ENCODE measurements at places on chromosomes 5 and 9.
A peak's percentile ranks its signal among the peaks of the same experiment; 100 is the strongest.

GRCh38 chr5:88690409-88691229, 192.4 kb downstream of the MEF2C start:
- DNase-seq, result peak; percentile 43

- no peak for DNase-seq
These were observed 7.2 kb downstream of the MACROH2A1 start for GRCh38 chr5:135391869-135392255.

DNA sequence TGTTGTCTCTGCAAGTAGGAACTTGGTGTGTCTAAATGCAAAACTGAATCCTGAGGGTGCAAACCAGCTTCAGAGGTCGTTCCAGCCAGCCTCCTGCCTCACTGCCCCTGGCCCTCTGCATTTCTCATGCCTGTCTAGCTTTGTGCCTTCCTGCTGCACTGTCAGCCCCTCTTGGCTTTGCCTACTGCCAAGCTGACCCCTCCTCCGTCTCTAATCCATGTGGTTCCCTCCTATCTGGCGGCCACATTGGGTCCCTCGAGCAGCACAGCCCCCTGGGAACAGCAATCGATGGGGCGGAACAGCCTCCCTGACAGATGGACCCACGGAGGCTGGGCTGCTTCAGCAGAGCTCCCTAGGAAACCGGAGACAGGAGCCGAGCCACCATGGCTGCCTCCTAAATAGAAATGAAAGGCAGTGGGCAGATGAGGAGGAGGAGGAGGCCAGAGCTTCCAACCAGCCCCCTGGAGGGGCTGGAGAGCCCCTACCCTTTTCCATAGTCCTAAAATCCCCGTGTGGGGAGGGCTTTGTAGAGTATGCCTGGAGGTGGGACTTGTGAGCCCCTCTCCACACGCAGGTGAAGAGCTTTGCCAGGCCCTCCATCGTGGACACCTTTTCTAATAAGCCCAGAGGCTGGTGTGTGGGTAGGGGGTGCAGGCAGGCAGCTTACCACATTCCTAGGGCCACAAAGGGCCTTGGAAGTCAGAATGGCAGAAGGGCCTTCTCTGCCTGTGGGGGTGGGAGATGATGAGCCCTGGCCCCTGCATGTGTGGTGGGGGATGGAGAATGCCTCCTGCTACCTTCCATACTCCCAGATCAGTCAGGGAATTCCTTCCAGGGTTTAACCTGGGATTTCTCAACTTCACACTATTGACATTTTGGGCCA, 9.2 kb upstream of the CXXC5 start:
- no peak for DNase-seq

DNA sequence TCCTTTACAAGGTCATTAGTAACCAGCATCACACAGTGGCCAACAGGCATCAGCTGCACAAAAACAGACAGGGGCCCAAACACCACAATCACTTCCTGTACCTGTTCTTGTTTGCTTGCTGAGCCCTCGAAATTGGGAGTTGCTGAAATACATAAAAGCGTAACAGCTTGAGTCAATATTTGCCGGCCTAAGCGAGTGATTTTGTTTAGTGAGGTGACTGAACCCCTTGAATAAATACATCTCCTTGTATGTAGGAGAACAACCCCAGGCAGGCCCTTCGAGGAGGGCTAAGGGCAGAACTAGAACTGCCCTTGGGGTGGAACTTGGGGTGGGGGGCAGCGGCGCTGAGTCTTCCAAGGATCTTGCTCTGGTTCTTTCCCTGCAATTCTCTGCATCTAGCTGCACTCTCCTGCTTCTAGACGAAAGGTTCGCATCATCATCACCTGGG, 502.5 kb downstream of the RASEF start:
- no peak for DNase-seq

- DNase-seq, result no peak
These were observed 102.5 kb upstream of the BASP1 start for GRCh38 chr5:17114715-17115599.

- DNase-seq, result no peak
These were observed 143.2 kb upstream of the PCA3 start for GRCh38 chr9:76620996-76621395.

- DNase-seq, result no peak
These were observed 68.7 kb downstream of the CRB2 start for GRCh38 chr9:123424552-123425225.

- DNase-seq, result no peak
These were observed 688.8 kb downstream of the SEMA5A start for GRCh38 chr5:8857051-8857450.

DNA sequence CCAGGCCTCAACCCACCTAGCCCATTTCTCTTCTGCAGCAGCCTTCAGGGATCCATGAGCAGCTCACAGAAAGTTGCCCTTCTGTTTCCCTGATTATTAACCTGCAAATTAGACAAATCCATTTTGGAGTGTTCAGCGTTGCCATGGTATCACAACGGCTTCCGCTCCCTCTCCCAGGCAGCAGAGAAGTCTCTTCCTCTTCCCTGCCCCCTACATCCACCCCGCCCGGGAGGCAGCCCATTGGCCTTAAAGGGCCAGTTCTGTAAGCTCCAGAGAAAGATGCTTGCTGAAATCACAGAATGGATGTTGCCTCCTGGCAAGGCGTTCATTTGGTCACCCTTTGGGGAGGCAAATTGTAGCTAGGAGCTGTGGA, 47.7 kb upstream of the BOD1 start:
- DNase-seq, result no peak

DNA sequence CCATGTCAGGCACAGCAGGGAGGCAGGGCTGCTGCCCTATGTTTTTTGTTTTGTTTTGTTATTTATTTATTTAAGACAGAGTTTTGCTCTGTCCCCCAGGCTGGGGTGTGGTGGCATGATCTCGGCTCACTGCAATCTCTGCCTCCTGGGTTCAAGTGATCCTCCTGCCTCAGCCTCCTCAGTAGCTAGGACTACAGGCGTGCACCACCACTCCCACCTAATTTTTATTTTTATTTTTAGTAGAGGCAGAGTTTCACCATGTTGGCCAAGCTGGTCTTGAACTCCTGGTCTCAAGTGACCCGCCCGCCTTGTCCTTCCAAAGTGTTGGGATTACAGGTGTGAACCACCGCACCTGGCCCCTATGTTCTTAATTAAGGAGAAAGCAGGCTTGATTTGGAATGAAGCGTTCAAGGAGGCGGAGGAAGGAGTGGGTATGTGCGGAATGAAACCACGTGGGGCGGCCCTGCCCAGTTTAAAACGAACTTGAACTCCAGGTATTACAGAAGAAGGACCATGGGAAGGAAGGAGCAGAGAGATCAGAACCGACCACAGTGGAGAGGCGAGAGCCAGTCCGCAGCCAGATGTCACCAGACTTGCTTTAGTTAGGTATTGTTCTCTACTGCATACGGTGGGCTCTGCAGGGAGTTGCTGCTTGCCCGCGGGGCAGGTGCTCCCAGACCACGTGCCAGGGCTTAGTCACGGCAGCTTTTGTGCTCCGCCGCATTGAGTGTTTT, 34.9 kb upstream of the EPB41L4B start:
- no peak for DNase-seq

- no peak for DNase-seq
These were observed 30.0 kb upstream of the OR2Y1 start for GRCh38 chr5:180769821-180770220.

GRCh38 chr9:4665357-4665756, 923 bp downstream of the SPATA6L start:
- no peak for DNase-seq

- DNase-seq, result no peak
These were observed 52.6 kb downstream of the NDUFS4 start for GRCh38 chr5:53613061-53613460.

- DNase-seq, result no peak
These were observed 4.6 kb downstream of the SEMA6A start for GRCh38 chr5:116569999-116570398.

- DNase-seq, result no peak
These were observed 262.9 kb downstream of the FBXL17 start for GRCh38 chr5:108118813-108119514.

- no peak for DNase-seq
These were observed 33.2 kb downstream of the MYO10 start for GRCh38 chr5:16902846-16903245.

GRCh38 chr5:117872798-117873368, 1115.5 kb downstream of the DTWD2 start:
- DNase-seq, result no peak

DNA sequence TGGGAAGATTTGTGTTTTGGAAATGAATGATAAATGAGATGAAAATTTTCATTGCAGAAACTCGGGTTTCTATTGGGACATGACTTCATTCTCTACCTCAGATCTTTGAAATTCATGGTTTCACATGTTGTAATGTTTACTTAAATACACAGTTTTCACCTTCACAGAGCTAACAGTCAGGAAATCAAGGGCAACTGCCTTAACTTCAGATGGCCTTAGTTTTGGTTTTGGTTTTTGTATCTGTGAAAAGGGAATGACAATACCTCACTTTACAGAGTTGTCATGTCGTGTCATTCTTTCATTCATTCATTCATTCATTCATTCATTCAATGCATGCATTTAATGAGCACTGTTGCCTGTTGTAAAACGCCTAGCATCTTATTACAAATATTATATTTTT, 41.9 kb downstream of the NIM1K start:
- DNase-seq, result no peak

GRCh38 chr9:121088576-121088975, 13.8 kb downstream of the CNTRL start:
- DNase-seq, result no peak

DNA sequence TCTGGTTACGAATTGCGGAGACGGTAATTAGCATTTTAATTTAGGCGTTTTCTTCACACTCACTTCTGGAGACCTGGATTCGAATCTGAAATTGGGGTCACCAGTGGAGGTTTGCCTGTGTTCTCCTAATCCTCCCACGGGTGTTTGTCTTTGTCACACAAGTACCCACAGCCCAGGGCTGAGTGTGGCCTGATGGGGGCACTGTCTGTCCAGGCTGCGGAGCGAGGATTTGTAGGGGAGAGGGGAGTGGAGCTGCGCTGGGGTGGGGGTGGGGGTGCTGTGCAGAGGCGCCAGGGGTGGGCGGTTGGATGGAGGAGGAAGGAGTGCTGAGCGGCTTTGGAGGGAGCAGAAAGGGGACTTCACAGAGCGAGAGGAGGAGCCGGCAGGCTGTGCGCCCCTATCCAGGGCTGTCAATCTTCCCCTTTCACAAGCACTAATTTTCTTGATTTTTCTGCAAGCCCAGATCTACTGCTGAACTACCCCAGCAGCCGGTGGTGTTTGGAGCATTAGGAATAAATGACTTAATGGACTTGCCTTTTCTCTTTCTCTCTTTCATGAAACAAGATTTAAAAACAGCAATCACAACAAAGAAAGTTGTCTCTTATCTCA, 53.1 kb downstream of the TSPAN17 start:
- DNase-seq, result no peak

- DNase-seq, result no peak
These were observed 321.4 kb upstream of the ACTBL2 start for GRCh38 chr5:57804007-57804444.

- DNase-seq, result no peak
These were observed 137.9 kb upstream of the PPP1R26 start for GRCh38 chr9:135341612-135342169.

GRCh38 chr5:74143721-74144330, 496.7 kb downstream of the ENC1 start:
- no peak for DNase-seq

GRCh38 chr9:95383185-95383676, 65.7 kb upstream of the FANCC start:
- DNase-seq, result no peak

DNA sequence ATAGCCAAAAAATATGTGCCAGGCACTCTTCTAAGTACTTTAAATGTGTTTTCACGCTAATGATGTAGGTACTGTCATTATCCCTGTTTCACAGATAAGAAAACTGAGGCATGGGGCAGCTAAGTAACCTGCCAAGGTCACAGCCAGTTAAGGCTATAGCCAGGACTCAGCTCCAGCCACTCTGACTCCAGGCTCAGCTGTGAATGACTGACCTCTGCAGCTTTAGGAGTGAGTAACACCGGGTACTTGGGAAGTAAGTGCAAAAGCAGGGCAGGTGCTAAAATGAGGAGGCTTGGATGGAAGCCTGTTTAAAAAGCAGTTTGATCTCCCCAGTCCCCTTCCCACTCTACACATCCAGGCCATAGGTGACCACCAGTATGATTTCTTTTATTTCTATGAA, 10.6 kb upstream of the SHC3 start:
- DNase-seq, result no peak

GRCh38 chr9:103242025-103242424, 246.9 kb downstream of the CYLC2 start:
- no peak for DNase-seq

DNA sequence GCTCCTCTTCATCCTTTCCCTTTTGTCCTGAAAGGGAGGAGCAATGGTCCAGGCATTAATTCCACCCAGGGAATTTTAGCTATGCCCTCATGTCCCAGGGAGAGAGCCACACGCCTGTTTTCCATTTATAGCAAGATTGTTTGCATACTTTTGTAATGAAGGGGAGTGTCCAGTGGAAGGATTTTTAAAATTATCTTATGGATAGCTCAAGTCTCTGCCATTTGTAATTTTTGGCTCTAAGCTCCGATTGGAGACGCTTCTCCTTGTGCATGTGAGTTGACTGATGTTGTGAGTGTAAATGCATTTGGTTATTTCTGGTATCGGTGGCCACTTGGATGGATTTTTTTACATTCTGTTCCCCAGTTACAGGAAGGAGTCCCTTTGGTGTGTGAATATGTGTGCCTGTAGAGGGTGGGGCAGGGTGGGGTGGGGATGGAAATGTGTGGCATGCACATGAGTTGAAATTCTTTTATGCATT, 7.2 kb upstream of the RPL26L1 start:
- DNase-seq, result no peak

GRCh38 chr5:90365328-90365727, 44.2 kb downstream of the CETN3 start:
- DNase-seq, result no peak

DNA sequence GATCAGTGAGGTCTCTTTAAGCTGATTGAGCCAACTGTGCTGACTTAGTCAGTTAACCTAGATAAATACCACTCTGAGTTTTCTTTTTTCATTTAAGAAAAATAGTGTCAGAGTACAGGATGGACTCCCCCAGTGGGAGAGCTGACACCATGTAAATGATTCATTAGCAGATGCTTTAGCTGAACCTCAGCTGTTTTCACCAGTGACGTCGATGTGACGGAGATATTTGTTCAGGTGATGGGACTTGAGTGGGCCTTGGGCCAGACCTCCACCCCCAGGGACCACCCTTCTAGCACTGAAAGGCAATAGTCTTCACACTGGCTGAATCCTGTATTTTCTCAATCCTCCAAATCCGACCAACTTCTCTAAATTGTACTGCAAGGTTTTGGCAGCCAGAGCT, 196.1 kb downstream of the GAS1 start:
- DNase-seq, result no peak

- DNase-seq, result no peak
These were observed 262.4 kb downstream of the GRIA1 start for GRCh38 chr5:153752890-153753289.

DNA sequence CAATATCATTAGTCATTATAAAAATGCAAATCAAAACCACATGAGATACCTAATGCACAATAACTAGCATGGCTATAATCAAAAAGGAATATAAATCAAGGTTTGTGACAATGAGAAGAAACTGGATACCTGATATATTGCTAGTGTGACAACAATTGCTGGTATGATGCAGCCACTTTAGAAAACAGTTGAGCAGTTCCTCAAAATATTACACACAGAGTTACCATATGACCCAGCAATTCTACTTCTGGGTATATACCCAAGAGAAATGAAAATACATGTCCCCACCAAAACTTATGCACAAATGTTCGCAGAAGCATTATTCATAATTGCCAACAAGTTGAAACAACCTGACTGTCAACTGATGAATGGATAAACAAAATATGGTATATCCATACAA, 339.7 kb upstream of the POU5F2 start:
- DNase-seq, result no peak

All from naive thymus-derived CD4-positive, alpha-beta T cell (primary cell).